ENCODE measurements at places on chromosomes 5 and 9.

- no peak for DNase-seq
Observed at GRCh38 chr5:127936439-127936972, 147.1 kb upstream of the SLC12A2 start.

GRCh38 chr5:129973716-129974426 is 69.6 kb downstream of the CHSY3 start:
- DNase-seq, result no peak

DNA sequence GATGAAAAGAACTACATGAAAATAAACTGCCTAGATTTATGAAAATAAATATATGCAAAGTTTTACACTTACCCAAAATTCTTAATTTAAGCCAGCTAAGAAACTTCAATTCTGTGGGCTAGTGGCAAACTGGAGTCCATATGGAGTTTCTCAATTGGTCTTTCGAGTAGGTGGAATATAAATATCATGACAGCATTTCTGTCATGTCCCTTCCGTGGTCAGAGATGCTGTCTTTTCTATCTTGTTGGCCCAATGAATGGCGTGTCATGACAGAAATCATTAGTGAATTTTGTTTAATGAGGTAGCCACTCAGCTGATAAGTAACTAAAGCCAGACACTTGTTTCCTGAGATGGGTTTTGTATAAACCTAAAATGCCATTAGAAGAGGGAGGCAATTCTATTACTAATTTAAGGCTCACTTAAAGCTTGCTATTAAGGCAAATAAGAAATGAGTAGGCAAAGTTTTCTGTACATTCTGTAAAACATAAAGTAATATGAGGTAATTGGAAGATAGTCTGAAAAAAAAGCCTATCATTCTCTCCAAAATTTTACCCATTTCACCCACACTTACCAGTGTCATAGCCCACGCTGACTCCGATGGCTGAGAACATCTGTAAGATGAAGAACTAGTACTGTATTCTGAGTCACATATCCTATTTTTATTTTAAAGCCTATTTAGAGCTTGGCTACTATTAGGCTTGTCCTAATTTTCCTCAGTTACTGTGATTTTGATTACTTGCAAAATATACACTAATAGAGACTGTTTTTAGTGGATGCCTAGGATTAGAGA is 419.3 kb upstream of the MEF2C start:
- DNase-seq, result no peak

GRCh38 chr5:146560205-146560812 is 44.3 kb upstream of the GPR151 start:
- DNase-seq, result no peak

DNA sequence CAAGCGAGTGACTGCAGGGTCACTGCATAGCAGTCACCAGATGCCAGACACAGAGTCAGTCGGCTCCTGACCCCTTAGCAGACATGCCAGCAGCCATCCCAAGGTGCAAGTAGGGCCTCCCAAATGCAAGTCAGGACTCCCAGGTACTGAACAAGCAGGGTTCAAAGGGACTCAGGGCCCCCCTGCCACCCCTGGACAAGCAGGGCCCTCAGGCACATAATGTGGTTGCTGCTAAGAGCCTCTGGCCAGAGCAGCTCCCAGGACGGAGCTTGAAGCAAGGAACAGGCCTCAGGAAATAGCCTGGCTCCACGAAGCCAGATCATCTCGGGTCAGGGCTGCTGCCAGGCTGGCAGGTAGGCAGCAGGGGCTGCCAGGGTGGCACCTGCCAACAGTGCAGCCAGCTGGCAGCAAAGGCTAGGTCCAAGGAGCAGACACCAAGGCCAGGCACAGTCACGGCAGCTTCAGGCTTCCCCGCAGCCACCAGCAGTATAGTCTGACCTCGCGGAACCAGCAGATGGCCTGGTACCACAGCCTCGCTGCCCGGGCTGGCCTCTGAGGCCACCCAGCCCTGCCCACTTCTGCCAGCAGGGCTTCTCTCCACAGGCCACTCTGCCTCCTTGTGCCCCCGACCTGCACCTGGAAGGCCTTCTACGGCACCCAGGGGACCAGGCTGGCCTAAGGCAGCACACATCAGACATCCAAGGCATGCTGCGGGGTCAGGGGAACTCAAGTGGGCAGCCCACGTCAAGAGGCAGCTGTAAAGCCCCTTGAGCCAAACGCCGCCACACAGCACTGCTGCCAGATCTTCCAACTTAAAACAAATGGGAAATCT is 7.4 kb downstream of the EEIG1 start:
- no peak for DNase-seq

- DNase-seq, result no peak
Observed at GRCh38 chr5:75050415-75050814, 1.9 kb downstream of the GCNT4 start.

DNA sequence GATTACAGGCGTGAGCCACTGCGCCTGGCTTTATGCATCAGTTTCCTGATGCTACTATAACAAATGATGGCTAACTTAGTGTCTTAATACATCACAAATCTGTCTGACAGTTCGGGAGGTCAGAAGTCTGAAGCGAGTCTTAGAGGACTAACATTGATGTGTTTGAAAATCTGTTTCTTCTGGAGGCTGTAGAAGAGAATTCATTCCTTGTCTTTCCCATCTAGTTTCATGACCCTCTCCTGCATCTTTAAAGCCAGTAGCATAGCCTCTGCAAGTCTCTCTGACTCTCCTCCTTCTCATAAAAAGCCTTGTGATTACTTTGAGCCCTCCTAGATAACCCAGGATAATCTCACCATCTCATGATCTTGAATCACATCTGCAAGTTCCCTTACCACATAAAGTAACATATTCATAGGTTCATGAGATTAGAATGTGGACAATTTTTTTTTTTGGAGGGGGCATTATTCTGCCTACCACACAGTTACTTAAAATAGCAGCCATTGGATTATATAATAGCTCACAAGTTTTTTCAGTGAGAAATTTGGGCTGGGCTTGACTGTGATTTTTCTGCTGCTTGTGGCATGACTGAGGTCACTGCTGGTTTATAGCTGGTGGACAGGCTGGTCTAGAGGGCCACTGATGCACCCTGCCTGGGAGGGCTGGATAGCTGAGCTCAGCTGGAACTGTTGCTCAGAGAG is 134.8 kb downstream of the FBXL7 start:
- no peak for DNase-seq

DNA sequence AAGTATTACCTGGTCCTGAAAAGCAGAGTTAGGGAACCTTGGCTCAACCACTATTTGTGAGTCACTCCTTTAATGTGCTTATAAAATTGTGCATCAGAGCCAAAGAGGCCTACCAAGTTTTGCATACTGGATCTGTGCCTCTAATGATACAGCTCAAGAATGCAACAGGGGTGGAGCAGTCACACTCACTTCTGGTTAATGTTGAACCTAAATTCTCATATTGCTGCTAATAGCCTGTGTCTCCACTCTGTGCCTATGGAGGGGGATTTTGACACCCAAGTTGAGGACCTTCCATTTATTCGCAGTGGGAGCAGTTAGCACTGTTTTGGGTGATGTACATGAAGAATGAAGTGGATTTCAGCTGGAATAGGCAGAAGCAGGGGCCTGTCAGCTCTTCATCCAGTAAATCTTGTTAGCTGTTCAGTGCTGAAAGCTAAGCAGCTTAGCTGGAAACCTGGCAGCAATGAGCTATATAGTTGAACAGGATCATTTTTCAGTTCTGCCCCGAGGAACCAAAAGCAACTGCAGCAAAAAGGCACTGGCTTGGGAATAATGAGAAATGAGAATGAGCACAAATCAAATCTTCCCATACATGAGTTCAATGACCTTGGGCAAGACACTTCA is 9.7 kb downstream of the SH3TC2 start:
- no peak for DNase-seq

GRCh38 chr5:96871027-96871399 is 5.3 kb upstream of the ERAP2 start:
- DNase-seq, result no peak

GRCh38 chr5:5360941-5361520 is 61.4 kb upstream of the ICE1 start:
- no peak for DNase-seq

GRCh38 chr5:92886751-92887150 is 694.3 kb downstream of the NR2F1-AS1 start:
- DNase-seq, result no peak

GRCh38 chr5:109911731-109912130 is 222.0 kb downstream of the MAN2A1 start:
- DNase-seq, result no peak

DNA sequence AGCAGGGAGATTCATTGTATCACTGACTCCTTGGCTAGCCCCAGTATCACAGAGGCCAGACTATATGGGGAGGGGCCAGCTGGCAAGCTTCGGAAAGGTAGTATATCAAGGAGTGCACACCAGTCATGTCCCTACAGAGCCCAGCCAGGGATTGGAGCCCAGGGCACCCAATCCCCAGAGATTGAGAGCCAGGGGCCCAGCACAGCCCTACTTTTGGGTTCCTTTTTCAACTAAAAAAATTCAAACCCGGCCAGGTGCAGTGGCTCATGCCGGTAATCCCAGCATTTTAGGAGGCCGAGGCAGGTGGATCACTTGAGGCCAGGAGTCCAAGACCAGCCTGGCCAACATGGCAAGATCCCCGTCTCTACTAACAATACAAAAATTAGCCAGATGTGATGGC is 5.4 kb upstream of the MYORG start:
- peak; percentile 44 for DNase-seq

DNA sequence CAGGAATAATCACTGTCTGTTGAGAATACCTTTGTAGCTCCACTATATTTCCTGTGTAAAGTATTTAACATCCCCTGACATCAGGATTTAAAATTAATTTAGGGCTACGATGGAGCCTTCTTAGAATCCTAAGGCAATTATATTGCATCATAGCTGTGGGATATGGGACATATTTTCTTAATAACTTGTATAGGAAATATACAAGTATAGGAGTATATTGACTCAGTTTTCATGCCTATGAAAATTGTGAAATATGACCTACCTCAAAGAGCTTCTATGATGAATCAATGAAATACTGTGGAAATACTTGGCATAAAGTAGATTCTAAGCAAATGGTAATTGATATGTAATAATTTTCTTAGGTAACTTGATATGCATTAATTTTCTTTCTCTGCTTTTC is 221.0 kb upstream of the KLF4 start:
- DNase-seq, result no peak

- DNase-seq, result no peak
Observed at GRCh38 chr9:135644631-135645218, 5.4 kb upstream of the GLT6D1 start.

DNA sequence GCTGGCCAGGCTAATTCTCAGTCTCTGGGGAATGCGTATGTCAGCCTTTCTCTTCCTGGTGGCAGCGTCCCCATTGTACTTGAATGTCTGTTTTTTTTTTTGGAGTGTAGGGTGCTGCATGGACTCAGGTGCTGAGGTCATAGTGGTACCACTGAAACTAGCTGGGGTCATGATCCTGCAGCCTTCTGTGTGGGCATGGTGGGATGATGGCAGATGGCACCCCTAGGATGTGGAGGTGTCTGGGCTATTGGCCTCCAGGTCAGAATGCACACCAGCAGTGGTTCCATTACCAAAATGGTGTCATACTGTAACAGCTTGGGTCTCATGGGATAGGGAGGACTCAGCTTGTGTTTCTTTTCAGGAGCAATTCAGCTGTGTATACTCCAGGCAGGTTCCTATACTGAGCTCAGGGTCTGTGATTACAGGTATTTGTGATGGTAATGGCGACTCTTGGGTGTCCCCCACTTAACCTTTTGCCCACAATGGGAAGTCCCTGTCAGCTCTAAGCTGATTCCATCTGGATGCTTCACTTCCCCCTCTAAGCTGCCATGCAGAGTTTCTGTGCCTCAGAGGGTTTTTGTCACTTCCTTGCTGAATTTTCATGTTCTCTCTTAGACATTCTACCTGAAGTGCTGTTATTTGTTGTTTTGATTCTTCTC is 17.9 kb downstream of the HSD17B4 start:
- DNase-seq, result no peak

DNA sequence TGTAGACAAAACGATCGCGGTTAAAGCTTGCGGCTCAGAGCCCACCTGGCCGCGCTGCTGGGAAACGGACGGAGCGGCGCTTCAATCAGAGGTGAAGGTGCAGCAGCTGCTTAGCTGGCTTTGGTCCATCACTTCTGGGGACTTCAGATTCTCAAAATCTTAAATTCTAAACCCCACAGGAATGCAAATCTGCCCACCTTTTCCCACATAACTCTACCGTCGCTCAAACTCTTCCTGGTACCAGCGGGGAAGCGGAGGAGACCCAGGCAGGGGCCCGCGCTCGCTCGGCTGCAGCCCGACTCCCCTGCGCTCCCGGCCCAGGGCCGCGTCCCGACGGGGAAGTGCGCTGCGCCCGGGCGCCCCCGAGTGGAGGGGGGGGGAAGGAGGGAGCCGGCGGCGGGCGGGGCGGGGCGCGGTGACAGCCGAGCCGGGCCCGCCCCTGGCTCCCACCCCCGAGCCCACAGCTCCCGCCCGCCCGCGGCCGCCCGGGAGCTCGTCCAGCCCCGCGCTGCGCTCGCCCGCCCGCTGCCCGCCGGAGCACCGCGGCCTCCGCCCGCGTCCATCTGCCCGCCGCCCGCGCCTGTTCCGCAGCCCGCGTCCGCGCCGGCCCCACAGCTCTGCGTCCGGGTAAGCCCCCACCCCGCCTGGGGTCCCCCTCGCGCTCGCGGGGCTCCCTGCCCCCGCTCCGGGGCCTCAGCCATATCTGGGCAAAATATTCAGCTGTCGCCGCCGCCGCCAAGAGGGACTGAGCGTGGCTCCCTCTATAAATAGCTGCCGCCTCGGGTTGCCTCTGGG is at the start of gene TMOD1:
TSS of gene TMOD1 (plus strand) at position 490 of the 795 bp plus-strand sequence. CDS start 22,523 bp downstream, outside the sequence.
- DNase-seq, result no peak

- DNase-seq, result no peak
Observed at GRCh38 chr9:85742597-85742936, 813 bp upstream of the AGTPBP1 start.

DNA sequence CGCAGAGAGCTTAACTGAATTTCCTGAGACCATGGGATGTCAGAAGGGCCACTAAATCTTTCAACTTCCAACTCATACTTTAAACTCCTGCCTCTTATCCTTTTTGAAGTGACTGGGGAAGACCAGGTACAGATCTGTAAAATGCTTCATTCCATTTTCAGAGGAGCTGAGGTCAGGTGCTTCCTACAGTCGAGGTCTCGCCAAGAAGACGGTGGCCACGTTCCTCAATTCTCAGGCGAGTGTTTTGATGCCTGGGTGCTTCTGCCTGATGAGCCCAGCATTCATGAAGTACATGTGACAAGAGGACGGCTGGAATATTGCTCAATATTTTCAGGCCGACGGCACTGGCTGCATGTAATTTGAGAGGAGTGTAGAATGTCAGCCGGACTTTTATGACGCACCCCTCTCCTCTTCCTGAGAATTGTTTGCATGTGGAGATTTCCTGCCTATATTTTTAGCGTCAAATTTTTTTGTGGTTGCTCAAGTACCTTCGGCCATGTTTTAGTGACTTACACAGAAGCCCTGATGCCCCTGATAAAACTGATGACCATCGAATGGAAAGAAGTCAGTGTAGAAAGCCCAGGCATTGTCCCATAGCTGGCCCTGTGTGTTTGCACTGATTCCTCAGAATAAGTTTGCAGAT is 38.8 kb upstream of the GLRX start:
- DNase-seq, result no peak

- DNase-seq, result no peak
Observed at GRCh38 chr5:168176251-168176650, 115.2 kb upstream of the WWC1 start.

All from type B pancreatic cell (in vitro differentiated cells).